ENCODE measurements at places on chromosomes 5 and 9.

GRCh38 chr5:80296121-80296520 is 23.7 kb upstream of the SPZ1 start:
- no peak for DNase-seq

- no peak for DNase-seq
These were observed 401.9 kb downstream of the TLE4 start for GRCh38 chr9:79973627-79974026.

GRCh38 chr9:1957856-1958255 is 57.3 kb upstream of the SMARCA2 start:
- no peak for DNase-seq

DNA sequence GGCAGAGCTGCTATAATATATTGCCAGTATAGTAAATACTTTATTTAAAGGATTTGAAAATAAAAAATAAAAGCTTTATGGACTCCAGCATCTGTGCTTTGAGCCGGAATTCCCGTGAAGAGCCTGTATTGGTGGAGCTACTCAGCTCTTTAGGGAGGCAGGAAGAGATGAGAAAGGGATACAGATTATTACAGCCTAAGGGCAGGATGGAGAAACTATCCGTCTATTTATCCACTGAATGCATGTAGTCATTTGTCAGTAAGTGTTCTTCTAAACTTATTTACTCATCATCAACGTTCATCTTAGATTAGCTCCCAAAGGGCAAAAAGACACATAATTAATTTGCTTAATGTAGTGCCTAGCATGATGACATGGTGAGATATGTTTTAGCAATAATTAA is 48.4 kb downstream of the SLC1A1 start:
- DNase-seq: no peak

DNA sequence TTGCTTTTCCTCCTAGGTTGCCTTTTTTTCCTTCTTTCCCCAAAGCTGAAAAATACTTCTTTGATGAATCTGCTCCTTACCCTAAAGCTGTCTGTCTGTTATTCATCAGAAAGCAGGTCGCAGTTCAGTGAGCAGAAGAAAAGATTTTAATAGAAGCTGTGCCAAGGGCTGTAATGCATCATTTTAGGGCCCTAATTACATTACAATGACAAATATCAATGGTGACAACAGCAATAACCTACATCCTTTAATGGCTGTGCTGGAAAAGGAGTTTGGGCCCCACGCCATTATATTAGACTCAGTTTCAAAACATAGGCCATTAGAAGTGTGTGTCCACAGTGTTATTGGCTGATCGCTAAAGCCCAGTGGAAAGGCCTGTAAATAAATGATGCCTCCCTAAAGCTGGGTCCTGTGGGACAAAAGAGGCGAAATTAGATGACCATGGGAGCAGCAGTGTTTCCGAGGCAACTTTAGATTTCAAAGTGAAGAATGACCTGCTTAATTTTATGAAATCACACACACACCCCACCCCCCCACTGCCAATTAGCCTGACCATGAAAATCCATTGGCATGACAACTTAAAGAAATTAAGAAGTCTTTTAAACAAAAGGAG is 38.4 kb downstream of the TLE4 start:
- DNase-seq: no peak

DNA sequence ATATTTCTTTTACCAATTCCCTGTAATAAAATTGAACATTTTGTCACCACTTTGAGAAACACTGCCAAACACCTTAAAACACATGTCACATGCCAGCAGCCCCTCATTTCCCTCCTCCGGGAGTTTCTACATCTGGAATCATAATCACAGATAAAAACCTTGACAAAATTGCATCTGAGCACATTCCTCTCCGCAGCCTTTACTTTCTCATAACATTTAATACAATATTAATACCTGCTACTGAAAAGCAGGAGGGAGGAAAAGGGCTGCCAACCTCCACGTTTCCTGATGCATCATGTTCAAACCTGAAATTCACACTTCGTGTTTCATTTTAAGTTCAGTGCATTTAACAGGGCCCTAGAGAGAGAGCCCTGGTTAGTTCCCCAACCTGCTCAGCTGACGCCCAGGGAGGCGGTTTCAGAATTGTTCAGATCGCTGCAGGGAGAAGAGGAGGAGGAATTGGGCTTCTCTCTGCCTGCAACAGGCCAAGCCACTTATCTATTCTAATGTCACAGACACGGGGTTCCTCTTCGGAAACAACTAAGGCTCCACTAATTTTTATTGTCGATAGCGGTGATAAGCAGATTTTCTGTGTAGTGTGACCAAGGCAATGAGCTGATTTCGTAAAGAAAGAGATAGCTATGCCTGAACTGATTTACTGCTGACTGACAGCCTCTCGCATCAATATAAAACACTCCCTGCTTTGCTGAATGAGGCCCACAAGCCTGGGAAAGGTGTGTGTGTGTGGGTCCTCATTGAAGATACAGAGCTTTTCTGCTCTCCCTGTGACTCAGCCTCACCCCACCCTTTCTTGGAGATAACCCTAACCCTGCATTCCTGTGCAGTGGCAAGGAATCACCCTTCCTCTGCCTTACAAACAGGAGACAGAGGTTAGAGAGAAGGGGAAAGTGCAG is 4.9 kb upstream of the LHX2 start:
- no peak for DNase-seq

- no peak for DNase-seq
These were observed 364.7 kb downstream of the CAAP1 start for GRCh38 chr9:26527931-26528330.

DNA sequence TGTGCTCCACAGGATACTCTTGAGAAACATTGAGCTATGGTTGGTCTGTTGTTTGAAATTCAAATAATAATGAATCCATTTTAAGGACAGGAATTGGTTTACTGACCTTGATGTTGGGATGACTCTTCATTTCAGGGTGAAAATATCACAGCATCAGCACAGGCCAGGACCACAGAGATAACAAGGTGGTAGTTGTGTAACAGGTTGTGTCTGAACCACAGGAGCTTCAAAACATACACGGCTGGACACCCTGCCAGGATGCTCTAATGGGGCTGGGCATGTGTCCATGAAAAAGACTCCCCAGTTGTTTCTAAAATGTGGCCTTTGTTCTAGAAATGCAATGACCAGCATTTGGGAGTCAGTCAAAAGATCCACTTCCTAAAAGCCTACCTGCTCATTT is 69.8 kb downstream of the ACO1 start:
- DNase-seq: no peak

DNA sequence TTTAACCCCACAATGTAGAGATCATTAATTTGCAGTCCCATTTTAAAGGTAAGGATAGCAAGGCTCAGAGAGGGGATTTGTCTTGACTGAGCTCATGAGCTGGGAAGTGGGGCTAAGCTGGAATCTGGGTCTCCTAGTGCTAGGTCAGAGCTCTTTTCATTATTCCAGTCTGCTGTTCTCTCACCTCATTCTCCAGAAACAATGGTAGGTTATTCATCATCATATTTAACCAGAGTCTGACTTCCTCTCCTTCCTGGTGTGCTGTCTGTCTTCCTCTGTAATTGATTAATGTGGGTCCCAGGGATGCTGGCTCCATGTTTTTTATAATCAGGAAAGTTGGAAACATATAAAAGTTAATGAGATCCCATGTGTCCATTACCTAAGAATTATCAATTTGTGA is 20.6 kb downstream of the C9orf43 start:
- no peak for DNase-seq

GRCh38 chr9:137969008-137969407 is 91.4 kb downstream of the CACNA1B start:
- DNase-seq: no peak

DNA sequence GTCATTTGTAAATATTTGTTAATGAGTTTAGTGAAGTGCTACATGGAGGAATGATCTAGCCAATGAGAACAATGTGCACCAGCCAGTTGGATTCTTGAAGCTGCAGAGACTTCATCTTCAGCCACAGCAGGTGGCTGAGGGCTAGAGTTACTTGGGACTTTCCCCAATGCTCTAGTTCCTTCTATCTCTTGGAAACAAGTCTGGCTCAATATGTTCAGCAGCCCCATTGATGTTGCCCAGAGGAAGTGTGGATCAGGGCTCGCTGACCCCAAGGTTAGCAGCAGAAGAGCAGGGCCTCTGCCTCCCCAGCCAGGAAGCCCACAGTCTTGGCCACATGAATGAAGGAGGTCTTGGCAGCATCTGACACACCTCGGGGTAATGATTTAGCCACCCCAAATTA is 117.5 kb downstream of the SLC1A3 start:
- DNase-seq: peak; percentile 5

DNA sequence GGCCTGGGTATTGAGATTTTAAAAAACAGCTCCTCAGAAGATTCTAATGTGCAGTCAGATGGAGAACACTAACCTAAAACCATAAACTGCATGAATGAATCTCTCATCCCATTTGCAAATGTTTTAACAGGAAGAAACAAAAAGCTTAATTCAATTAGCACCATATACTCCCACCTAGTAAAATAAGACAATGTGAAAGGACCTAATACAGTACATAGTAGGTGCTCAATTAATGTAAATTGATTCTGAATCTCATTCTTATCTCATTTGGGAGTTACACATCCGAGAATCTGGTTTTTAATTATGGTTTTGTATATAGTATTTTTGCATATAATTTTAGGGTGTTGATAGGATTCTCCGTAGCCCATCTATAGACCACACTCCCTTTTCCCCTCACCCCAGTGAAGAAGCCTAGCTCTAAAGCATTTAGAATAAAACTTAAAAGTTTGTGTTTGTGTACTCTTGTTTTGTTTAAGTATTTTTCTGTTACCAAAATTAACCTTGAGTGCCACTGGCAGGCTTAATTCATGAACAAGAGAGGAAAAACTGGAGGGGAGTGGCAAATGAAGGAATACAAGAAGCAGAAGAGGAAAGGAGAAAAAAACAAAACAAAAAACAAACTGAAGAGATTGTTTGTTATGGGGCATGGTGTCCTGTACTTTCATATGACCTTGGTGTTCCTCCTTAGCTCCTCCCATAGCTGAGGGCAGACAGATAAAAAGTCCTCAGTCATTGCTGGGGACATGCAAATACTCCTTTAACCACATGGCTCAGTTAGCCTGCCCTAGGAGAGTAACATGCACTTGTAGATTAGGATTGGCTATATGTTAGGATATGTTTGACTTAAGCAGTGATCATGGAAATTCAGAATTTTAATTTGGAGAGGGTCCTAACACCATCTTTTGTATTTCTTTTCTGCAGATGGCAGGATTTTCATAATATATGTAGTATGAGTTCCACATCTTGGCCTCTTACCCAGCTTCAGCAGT is 1.2 kb downstream of the RNF14 start:
- peak; percentile 20 for DNase-seq

DNA sequence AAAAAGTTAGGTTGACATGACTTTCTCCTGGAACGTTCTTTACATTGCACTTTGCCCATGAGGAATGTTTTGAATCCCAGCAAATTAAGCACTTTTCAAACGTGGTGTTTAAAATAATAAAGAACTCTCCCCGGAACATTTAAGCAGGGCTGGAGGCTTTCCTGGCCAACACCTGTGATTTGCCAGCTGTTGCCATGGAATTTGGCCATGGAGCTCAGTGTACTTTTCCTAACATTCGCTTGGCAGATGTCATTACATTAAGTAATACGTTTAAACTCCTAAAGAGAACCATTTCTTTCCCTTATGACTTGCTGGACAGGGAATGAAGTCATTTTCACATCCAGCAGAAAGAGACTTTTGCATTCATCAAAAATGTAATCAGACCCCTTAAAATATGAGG is 146.1 kb downstream of the GAS1 start:
- DNase-seq: no peak

DNA sequence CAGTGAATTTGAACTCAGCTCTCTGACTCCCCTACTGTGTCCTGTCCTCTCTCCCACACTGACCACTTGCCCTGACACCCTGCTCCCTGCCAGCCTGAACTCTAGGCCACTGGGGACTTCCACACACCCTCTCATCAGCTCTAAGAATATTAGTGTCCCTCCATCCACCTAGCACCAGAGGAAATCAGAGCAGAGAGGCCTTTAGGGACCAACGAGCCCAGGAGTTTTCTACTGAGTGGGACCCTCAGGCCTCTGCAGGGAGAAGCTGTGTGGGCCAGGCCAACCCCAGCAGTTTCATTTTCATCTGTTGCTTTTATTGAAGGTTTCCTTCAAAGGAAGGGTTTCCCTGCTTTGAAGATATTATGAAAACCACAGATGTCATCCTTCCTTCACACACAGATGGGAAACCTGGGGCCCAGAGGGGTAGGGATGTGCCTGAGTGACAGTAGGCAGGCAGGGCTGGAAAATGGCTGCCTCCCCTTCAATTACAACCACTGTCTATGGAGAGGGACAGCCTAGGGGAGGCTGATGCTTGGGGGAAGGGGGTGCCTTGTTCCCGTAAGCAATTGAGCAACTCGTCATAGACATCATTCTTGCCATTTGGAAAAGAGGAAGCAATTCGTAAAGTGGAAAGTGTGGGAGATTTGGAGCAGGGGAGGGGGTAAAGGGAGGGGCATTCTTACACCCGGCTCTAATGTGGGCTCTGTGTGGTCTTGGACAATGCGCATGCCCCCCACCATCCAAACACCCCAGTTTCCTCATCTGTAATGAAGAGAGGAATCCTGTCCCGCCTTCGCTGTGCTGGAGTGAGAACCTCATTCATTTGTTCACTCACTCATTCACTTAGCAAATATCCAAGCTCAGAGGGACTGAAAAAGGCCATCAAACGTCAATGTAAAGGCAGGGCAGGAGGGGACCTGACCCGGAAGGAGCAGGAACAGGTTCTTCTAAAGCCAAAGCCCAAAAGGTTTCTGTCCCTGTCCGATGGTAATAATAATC is 3.9 kb downstream of the GLIPR2 start:
- no peak for DNase-seq

- no peak for DNase-seq
These were observed 4.7 kb upstream of the TGFBI start for GRCh38 chr5:136023958-136024541.

DNA sequence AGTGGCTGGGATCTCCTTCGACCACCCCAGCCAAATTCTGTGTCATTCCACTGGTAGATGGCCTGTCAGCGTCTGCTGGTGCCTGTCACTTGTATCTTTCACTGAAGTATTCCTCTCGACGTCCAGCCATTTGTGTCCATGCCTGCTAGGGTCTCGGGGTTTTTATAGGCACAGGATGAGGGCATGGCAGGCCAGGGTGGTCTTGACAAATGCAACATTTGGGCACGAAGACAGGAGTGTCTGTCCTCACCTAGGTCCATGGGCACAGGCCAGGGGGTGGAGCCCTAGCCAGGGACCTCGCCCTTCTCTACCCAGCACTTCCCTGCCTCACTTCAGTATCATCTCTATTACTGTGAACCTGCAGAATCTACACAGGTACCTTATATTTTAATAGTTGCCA is 2223.9 kb upstream of the ACO1 start:
- DNase-seq: no peak

DNA sequence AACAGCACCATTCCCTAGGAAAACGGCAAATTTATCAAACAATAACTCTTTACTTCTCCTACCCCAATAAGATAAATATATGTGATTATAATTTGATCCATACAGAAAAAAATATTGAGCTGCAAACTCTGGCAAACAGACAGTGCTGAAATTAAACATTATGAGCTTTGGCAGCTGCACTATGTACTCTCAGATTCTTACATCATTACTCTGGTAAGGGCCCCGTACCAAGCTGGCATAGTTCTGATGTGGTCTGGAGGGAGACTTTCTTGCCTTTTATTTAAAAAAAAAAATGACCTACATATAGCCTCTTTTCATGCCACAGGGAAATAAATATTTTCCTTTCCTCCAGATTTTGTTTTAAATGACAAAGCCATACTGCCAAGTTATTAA is 95.0 kb downstream of the NR6A1 start:
- no peak for DNase-seq

GRCh38 chr5:131377785-131378325 is 114.0 kb downstream of the CDC42SE2 start:
- peak; percentile 8 for DNase-seq

GRCh38 chr5:31916327-31916726 is 257.8 kb downstream of the GOLPH3 start:
- DNase-seq: no peak

- peak; percentile 6 for DNase-seq
These were observed 113.2 kb downstream of the SLC25A46 start for GRCh38 chr5:110852053-110852452.

All from DMS53 (cell line).